ENCODE measurements at places on chromosomes 12 and 14. TPM values are rescaled to one million over a fixed set of nuclear protein-coding genes. Genes with fewer than 3 reads are reported as not detected.

The GOLT1B gene
- 28.9 TPM for total RNA-seq

The CACNA1C gene
- 17.4 TPM for total RNA-seq

The AGAP2 gene
- total RNA-seq, result 3.7 TPM

The CRACR2A gene
- total RNA-seq, result 6.1 TPM

The TESPA1 gene
- total RNA-seq, result 4.9 TPM

The TRAFD1 gene
- total RNA-seq, result 27.1 TPM

The E2F7 gene
- total RNA-seq, result 0.28 TPM

The NCKAP5L gene
- 20.6 TPM for total RNA-seq

The MYBPC1 gene
- total RNA-seq, result not detected

Measured in kidney (tissue), 22 donors.